H1 (cell line): ENCODE measurements at places on chromosomes 16 and 17. TPM values are rescaled to one million over a fixed set of nuclear protein-coding genes. Genes with fewer than 3 reads are reported as not detected.

- no peaks in the 10 kb centered on the region for H3K36me3 ChIP-seq
- DNase-seq, result no peak
- no peaks in the 10 kb centered on the region for H3K4me1 ChIP-seq
- H3K4me3 ChIP-seq, result no peak overlapping the region
- H3K27me3 ChIP-seq, result no peaks in the 10 kb centered on the region
Measured at GRCh38 chr16:64406770-64407181, 715.1 kb downstream of the CDH11 start.

DNA sequence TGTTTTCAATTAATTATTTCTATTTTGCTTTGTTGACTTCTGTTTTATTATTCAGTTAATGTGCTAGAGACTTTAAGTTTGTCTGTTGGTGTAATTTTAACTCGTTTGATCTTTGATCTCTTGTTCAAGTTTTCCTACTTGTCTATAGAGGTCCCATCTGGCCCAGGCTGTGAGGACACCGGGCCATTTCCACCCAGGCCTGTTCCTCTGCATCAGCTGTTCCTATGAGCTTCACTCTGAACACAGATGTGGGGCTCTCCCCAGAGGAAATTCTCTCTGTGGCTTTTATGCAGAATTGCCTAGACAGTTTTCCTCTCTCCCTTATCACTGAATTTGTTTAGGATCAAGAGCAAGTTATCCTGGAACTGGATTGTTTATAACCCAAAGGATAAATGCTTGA is 44.7 kb downstream of the MYO18A start:
- H3K4me3 ChIP-seq, result no peak overlapping the region
- DNase-seq, result no peak
- H3K36me3 ChIP-seq, result no peaks in the 10 kb centered on the region
- no peaks in the 10 kb centered on the region for H3K27me3 ChIP-seq
- H3K4me1 ChIP-seq, result peaks cover 16% of the 10 kb centered on the region

DNA sequence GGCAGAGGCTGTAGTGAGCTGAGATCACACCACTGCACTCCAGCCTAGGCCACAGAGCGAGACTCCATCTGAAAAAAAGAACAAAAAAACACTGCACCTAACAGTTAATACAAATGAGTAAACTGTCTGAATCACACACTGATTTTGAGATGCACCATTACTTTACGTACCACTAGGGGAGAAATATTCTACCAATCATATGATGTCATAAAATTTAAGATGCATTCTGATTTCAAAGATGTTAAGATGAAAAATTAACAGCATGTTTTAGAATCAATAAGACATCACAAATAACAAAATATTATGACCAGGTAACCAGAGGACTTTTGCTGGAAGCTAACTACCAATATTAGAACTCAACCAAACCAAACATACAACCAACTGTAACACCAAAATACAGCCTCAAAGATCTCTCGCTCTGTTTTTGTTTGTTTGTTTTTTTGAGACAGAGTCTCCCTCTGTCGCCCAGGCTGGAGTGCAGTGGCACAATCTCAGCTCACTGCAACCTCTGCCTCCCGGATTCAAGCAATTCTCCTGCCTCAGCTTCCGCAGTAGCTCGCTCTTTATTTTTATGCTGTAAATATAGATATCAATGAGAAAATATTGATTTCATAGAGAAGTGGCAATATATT is 31.6 kb downstream of the GLG1 start:
- no peaks in the 10 kb centered on the region for H3K27me3 ChIP-seq
- DNase-seq, result no peak
- no peaks in the 10 kb centered on the region for H3K36me3 ChIP-seq
- no peak overlapping the region for H3K27ac ChIP-seq
- no peak overlapping the region for H3K4me3 ChIP-seq

DNA sequence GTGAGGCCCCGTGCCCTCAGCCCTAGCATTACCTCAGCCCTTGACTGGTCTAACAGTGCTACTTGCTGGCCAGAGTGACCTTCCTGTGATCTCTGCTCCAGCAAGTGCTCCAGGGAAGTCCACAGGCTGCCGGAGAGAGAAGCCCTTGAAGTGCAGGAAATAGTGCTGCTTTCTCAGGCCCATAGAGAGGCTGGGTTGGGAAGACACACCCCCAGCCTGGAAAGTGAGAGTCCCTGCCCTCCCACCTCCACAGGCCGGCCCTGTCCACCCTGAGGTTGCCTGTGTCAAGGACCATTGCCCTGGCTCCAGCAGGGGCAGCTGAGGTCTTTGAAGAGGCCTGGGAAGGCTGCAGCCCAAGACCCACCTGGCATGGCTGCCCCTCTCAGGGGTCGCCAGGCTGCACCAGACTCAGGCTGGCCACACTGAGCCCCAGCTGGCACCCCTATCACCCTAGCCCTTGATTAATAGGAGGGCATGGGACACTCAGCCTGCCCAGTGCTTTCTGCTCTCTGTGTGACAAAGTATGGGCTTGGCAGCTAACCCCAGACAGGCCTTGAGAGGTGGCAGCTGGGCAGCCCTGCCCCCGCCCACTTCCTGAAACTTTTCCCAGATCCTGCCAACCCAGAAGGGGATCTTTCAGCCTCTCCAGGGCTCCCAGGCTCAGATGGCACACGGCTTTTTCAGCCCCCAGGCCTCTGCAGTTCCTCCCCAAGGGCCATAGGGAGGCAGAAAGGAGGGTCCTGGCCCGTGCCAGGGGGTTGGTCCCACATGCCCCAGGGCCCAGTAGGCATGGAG is 21.7 kb downstream of the ATP6V0D1 start:
- DNase-seq, result no peak
- no peak overlapping the region for H3K4me3 ChIP-seq
- H3K36me3 ChIP-seq, result no peaks in the 10 kb centered on the region
- H3K4me1 ChIP-seq, result no peaks in the 10 kb centered on the region
- H3K27ac ChIP-seq, result no peak overlapping the region
- no peaks in the 10 kb centered on the region for H3K27me3 ChIP-seq

GRCh38 chr17:58089111-58089510 is 5.9 kb downstream of the DYNLL2 start:
- H3K4me1 ChIP-seq, result peaks cover 8% of the 10 kb centered on the region
- H3K36me3 ChIP-seq, result peaks cover 24% of the 10 kb centered on the region
- no peak overlapping the region for H3K27ac ChIP-seq
- DNase-seq, result no peak

- no peak overlapping the region for H3K27ac ChIP-seq
- H3K36me3 ChIP-seq, result no peaks in the 10 kb centered on the region
- peaks cover under 1% of the 10 kb centered on the region for H3K4me1 ChIP-seq
- no peaks in the 10 kb centered on the region; the same call in 1 of the 2 replicates for H3K27me3 ChIP-seq
- DNase-seq, result no peak
Measured at GRCh38 chr16:68402748-68403040, 45.6 kb downstream of the SMPD3 start.

GRCh38 chr17:39462631-39463375 is 1.5 kb downstream of the CDK12 start:
- H3K27ac ChIP-seq, result no peak overlapping the region
- no peaks in the 10 kb centered on the region for H3K4me1 ChIP-seq
- H3K4me3 ChIP-seq, result peak overlapping the region; percentile 95
- no peaks in the 10 kb centered on the region for H3K36me3 ChIP-seq

DNA sequence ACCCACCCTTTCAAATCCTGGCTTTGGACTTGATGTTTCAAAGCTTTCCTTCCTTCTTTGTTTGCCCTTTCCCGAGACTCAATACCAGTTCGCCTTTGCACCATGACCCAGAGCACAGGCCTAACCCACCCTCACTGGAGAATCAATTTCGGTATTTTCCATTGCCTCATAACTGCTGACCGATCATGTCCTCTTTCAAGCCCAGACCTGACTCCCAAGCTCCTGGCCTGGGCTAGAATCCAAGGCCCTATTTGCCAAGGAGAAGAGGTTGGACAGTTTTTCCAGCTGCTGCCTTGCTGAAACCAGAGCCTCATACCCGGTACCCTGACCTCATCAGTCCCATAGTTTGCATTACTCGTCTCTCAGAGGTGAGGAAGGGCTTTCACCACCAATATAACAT is 35.3 kb upstream of the HELZ start:
- DNase-seq, result no peak
- no peak overlapping the region for H3K27ac ChIP-seq
- no peaks in the 10 kb centered on the region for H3K27me3 ChIP-seq
- H3K4me3 ChIP-seq, result no peak overlapping the region
- peaks cover 5% of the 10 kb centered on the region; the same call in 1 of the 2 replicates for H3K4me1 ChIP-seq

- H3K27me3 ChIP-seq, result no peaks in the 10 kb centered on the region
- DNase-seq, result no peak
- no peak overlapping the region for H3K27ac ChIP-seq
- H3K4me1 ChIP-seq, result no peaks in the 10 kb centered on the region; the same call in 1 of the 2 replicates
- H3K36me3 ChIP-seq, result no peaks in the 10 kb centered on the region
- H3K4me3 ChIP-seq, result no peak overlapping the region
Measured at GRCh38 chr17:21061971-21062526, 19.2 kb upstream of the USP22 start.

- no peak for DNase-seq
- H3K36me3 ChIP-seq, result no peaks in the 10 kb centered on the region
- H3K4me1 ChIP-seq, result peaks cover 6% of the 10 kb centered on the region
- no peaks in the 10 kb centered on the region for H3K27me3 ChIP-seq
Measured at GRCh38 chr16:52568983-52569690, 22.2 kb upstream of the TOX3 start.

GRCh38 chr16:50578137-50578536 is 29.9 kb downstream of the NKD1 start:
- H3K27me3 ChIP-seq, result no peaks in the 10 kb centered on the region
- H3K36me3 ChIP-seq, result no peaks in the 10 kb centered on the region
- peaks cover 9% of the 10 kb centered on the region; the same call in 1 of the 2 replicates for H3K4me1 ChIP-seq
- no peak overlapping the region for H3K27ac ChIP-seq
- no peak overlapping the region for H3K4me3 ChIP-seq

GRCh38 chr16:65672960-65673359 is 551.1 kb upstream of the CDH11 start:
- no peaks in the 10 kb centered on the region for H3K27me3 ChIP-seq
- DNase-seq, result no peak
- H3K36me3 ChIP-seq, result no peaks in the 10 kb centered on the region; the same call in 1 of the 2 replicates
- H3K27ac ChIP-seq, result no peak overlapping the region
- no peaks in the 10 kb centered on the region for H3K4me1 ChIP-seq

DNA sequence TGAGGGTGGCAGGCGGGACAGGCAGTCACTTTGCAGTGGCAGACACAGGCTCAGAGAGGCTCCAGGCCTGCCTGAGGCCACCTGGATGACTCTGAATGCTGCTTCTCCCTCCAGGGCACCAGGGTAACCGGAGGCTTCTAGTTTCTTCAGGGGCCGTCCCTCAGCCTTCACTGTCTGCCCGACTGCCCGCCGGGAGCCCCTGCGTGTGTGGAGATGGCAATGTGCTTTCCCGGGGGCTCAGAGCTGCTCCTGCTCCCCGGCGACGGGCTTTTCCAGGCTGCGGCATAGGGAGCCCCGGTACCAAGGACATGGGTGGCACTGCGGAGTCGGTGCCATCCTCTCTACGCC is 51.5 kb downstream of the CBFA2T3 start:
- H3K4me3 ChIP-seq, result no peak overlapping the region
- no peak overlapping the region for H3K27ac ChIP-seq
- no peak for DNase-seq
- H3K36me3 ChIP-seq, result no peaks in the 10 kb centered on the region
- no peaks in the 10 kb centered on the region for H3K27me3 ChIP-seq

- H3K4me1 ChIP-seq, result no peaks in the 10 kb centered on the region
- H3K4me3 ChIP-seq, result no peak overlapping the region
- no peaks in the 10 kb centered on the region for H3K36me3 ChIP-seq
- DNase-seq, result no peak
- no peak overlapping the region for H3K27ac ChIP-seq
Measured at GRCh38 chr17:65430209-65430833, 131.1 kb downstream of the AXIN2 start.

DNA sequence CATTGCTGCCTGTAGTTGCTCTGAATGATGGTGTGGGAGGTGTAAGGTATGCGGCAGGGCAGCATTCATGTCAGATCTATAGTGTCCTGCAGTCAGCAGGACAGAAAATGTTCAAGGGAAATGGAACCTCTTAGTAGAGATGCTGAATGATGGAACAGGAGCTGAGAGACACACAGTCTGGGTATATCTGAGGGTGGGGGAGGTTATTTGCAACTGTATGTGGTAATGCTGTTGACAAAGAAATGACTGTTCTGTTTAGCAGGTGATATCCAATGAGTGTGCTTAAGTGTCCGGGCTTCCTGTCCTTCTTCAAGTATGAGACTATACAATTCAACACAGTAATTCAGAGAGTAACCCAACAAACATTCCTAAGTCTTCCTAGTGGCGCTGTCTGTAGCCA is 46.6 kb downstream of the STH start:
- no peaks in the 10 kb centered on the region for H3K4me1 ChIP-seq
- H3K36me3 ChIP-seq, result peaks cover 49% of the 10 kb centered on the region
- no peak overlapping the region for H3K27ac ChIP-seq

DNA sequence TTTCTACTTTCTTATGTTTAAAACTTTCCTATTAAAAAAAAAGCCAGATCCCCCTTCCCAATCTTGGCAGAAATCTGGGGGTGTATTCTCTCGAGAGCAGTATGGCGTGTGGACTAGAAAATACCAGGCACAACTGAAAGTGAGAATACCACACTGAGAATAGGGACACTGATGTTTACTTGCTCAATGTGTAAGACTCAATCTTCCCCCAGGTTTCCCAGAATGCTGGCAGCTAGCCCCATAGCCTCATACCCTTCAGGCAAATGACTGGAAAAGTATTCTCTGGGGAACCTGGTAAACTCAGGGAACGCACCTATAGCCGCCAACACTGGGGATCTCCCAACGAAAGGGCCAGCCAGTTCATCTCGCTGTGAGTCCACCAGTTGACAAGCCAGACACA is 15.3 kb downstream of the ZZEF1 start:
- no peaks in the 10 kb centered on the region for H3K27me3 ChIP-seq
- H3K36me3 ChIP-seq, result peaks cover 5% of the 10 kb centered on the region; the same call in 1 of the 2 replicates
- no peak overlapping the region for H3K27ac ChIP-seq
- no peak for DNase-seq
- H3K4me1 ChIP-seq, result peaks cover 8% of the 10 kb centered on the region; the same call in 1 of the 2 replicates

DNA sequence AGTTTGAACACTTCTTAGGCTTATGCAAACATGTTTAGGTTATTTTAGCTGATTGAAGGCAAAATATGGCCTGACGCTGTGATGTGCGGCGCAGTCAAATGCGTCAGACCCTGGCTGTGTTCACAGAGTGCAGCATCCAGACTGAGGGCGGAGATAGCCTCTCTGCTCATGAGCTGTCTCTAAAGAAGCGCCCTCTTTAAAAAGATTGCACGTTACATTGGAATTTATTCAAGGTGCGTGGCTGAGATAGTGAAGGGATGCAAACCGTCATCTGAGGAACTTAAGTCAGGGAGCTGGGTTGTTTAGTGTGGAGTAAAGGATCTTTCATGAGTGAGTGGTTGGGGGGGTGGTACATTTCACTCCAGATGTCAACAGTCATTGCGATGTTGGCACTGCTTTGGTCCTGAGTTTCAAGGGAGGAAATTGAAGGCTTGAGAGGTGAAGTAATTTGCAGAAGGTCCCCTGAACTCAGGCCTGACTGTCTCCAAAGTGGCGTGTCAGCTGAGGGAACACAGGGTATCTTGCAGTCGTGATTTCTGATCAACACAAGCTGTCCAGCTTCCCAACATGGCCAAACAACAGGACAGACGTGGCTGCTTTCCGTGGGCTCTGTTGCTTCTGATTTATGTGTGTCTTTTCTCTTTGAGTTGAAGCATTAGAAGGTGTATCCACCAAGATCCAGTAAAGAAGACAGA is 33.4 kb downstream of the RPTOR start:
- H3K36me3 ChIP-seq, result no peaks in the 10 kb centered on the region
- no peak overlapping the region for H3K27ac ChIP-seq
- no peak overlapping the region for H3K4me3 ChIP-seq
- no peaks in the 10 kb centered on the region for H3K4me1 ChIP-seq

GRCh38 chr17:46819906-46820351 is 1.4 kb upstream of the WNT3 start:
- no peaks in the 10 kb centered on the region for H3K36me3 ChIP-seq
- H3K27me3 ChIP-seq, result peaks cover 70% of the 10 kb centered on the region
- peak; percentile 66 for DNase-seq
- no peak overlapping the region for H3K27ac ChIP-seq

DYNLRB2 gene
- not detected in 2 replicates for total RNA-seq

KRT27 gene
- not detected in 2 replicates for total RNA-seq

CYB5B gene
- total RNA-seq, result 118 and 127 TPM in 2 replicates

PLEKHM1 gene
- total RNA-seq, result 17.9 and 21.9 TPM in 2 replicates

AXIN2 gene
- 31.7 and 33.4 TPM in 2 replicates for total RNA-seq

SPSB3 gene
- total RNA-seq, result 22.5 and 25.3 TPM in 2 replicates

NACA2 gene
- not detected in 2 replicates for total RNA-seq

SKA2 gene
- 80.8 and 95.8 TPM in 2 replicates for total RNA-seq
